ENCODE measurements at places on chromosomes 6 and 20.

GRCh38 chr6:112004201-112005012, 49.5 kb upstream of the CCN6 start:
- no peak for DNase-seq

GRCh38 chr6:31493875-31494694, 3.9 kb upstream of the MICB start:
- peak; percentile 66 for DNase-seq

- no peak for DNase-seq
Measured at GRCh38 chr20:37593710-37594109, 66.0 kb upstream of the BLCAP start.

DNA sequence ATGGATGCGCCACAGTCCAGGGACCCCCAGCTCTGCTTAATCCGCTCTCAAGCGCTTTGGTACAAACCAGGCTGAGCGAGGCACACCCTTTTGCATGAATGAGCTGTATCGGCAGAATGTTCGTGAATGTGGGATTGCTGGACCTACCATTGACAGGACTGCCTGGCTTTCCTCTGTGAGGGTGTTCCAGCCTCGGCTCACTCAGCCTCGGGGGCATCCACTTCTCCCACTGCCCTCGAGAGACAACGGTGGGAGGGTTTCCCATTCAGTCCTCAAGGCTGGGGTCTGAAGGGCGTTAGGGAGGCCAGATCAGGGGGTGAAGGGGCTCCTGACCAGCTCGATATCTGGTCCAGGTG, 17.4 kb downstream of the MDFI start:
- DNase-seq, result no peak

DNA sequence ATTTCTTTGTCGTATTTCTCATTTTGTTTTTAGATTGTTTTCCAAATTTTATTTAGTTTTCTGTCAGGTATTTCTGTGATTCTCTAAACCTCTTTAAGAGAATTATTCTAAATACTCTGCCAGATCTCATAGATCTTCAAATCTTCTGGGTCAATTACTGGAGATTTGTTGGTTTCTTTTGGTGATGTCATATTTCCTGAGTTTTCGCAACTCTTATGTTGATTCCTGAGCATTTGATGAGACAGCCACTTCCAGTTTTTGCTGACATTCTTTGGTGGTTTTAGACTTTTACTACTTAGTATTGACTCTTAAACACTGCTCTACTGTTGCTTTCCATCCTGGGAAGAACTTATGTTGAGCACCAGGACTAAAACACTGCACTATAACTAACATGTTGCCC, 21.9 kb downstream of the ADGB start:
- DNase-seq, result no peak
